ENCODE measurements at places on chromosomes 6 and 20.

- DNase-seq = no peak
Measured at GRCh38 chr6:28537509-28538140, 11.9 kb downstream of the GPX5 start.

DNA sequence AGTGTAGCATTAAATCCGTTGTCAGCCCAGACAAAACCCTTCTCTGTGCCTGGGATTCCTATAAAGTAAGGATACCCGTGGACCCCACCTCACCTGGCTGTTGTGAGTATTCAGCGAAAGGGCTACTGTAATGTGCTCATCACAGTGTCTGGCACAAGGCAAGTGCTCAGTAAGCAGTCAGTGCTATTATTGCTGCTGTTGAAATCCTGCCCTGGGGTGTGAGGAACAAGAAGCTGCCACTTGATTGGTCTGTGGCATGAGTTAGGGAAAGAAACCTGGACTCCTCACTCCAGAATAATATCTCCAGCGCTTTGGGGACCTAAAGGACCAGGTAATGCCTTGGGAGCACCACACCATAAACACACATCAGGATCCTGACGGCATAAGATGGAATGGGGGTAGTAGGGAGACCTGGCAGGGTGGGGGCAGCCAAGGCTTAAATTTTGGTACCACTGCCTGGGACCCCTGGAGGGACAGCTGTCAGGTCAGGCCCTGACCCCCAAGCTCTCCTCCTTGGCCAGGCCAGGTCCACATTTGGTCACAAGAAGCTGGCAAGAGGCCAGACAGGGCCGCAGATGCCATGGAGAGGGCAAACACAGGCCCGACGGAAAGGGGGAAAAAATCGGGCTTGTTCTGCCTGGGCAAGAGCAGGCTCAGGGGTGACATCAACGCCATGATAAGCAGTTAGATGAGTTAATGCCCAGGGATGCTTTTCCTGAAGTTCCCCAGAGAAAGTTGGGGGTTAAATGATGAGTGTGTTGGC, 66.5 kb downstream of the MRPL14 start:
- no peak for DNase-seq

GRCh38 chr6:108222504-108222903, 38.3 kb downstream of the SNX3 start:
- DNase-seq = no peak

- no peak for DNase-seq
Measured at GRCh38 chr6:113289166-113289565, 568.0 kb upstream of the MARCKS start.
